Kidney glomerular epithelial cell (primary cell): ENCODE measurements at places on chromosomes 7 and 10.

- DNase-seq = no peak
These were observed 15.2 kb upstream of the WNT2 start for GRCh38 chr7:117338020-117338419.

- DNase-seq = no peak
These were observed 306.6 kb downstream of the CAMK1D start for GRCh38 chr10:12655940-12656339.

DNA sequence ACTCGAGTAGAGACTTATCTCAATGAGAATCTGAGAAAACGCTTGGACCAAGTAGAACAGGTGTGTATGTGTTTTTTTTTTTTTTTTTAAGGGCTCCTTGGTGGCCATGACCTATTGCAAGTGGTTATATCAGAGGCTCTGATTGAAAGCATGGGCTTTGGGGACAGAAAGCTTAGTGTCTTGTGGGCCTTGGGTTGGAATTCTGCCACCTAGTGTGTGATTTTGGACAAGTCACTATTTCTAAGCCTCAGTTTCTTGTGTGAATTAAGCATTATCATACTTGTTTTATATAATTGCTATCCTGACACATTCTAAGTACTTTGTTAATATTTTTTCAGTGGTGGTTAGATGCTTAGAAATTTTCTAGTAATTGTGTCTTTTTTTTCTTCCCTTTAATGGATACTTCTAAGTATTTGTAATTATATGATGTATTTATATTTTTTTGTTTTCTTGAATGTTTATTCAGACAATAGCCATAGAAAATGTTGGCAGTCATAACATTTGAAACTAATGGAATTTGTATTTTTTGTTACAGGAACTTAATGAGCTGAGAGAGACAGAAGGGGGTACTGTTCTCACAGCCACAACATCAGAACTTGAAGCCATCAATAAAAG lies 33.1 kb downstream of the SMC3 start:
- DNase-seq = peak; percentile 23

DNA sequence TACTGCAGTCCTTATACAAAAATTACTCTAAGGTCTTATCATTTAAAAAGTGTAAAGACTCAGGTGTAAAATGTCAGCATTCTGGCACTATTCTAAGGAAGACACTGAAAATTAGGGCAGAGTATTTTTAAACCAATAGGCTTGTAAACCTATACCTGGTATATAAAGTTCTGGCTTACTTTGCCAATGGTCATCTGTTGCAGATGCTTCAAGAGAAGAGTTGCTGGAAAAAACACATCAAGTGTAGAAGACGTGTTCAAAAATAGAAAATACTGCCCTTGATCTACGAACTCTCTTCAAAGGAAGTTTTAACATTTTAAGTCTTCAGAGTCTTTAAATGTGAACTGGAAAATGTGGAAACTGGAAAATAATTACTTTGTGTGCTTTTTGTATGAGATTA lies 23.9 kb downstream of the NT5C3A start:
- DNase-seq = no peak

GRCh38 chr10:71285180-71285545 lies 33.9 kb upstream of the SLC29A3 start:
- peak; percentile 28 for DNase-seq

- no peak for DNase-seq
These were observed 2.5 kb downstream of the ZYX start for GRCh38 chr7:143383642-143383957.

DNA sequence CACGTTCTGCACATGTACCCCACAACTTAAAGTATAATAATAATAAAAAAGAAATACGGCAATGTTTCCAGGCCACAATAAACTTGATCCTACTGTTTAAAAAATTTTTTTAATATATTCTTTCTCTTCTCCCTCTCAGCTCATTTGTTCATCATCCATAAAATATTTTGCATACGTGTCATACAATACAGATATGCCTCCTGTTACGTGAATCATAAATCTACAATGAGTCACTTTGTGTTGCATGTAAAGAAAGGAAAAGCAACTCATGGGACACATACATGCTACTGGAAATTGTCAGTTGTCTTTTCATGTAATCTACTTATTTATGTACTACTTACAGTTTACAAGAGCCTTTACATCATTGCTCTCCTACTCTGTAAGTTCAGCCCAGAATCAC lies 1.1 kb upstream of the TECTB start:
- DNase-seq = no peak
